Kidney epithelial cell (primary cell): ENCODE measurements at places on chromosomes 1 and 21.

- no peak for DNase-seq
These were observed 59.8 kb upstream of the GNG12 start for GRCh38 chr1:67893126-67893495.

DNA sequence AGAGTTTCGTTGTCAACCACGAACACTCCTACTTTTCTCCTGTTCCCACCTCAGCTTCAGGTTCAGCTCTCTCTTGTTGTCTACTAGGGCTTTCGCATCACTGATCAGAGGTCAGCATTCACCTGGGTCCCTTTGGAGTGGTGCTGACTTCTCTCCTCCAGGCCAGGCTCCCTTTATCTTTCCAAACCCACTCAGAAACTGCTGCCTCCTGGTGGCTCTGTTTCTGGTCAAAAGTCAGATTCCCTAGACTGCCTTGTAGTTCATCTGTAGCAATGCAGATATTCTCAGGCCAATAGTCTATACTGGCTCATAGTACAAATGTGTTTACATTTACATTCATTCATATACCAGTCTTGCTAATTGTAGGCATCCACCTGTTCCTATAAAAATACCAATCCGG lies 6.4 kb upstream of the ERI3 start:
- no peak for DNase-seq

DNA sequence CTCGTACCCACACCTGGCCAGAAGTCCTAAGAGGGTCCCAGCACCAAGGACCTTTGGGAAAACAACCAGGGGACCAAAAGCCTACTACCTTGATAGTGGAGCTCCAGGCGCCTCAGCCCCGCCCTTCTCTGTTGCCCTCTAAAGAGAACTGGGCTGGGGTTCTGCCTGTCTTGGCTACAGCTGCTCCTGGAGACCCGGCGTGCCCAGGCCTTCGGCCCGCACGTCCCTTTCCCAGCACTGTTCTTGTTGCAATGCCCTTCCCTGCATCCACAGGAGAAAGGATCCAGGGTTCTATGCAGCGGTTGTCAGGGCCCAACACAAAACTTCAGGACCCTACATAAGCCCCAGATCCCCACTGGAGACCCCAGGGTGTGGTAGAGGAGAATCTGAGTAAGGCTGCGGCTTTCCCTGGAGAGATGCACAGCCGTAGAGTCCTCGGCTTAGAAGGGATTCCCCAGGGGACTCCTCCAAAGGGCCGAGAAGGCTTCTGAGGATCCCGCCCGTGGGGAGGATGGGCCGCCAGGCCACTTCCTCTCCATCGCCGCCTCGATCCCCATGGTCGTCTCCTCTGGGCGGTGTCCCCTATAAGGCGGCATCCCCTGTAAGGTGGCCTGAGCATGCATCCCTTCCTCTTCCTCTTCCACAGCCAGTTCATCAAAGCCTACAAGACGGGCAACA lies 12.0 kb downstream of the SLC66A1 start:
- DNase-seq: no peak

DNA sequence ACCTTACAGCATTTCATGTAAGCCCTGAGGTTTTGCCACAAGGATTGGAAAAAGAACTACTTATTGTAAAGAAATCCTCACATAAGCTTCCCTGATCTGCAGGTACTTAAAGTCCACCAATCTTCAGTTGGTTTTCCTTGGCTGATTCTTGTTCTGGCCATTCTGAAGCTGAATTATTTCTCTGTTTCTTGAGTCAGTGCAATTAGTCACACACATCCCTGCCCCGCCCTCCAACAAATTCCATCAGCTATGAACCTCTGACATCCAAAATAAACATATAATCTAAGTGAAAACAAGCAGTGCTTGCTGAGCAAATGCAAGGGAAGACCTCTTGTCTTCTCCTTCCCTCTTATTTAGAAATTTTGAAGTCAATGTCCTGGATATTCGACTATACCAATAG lies 8.2 kb upstream of the FNDC7 start:
- no peak for DNase-seq

DNA sequence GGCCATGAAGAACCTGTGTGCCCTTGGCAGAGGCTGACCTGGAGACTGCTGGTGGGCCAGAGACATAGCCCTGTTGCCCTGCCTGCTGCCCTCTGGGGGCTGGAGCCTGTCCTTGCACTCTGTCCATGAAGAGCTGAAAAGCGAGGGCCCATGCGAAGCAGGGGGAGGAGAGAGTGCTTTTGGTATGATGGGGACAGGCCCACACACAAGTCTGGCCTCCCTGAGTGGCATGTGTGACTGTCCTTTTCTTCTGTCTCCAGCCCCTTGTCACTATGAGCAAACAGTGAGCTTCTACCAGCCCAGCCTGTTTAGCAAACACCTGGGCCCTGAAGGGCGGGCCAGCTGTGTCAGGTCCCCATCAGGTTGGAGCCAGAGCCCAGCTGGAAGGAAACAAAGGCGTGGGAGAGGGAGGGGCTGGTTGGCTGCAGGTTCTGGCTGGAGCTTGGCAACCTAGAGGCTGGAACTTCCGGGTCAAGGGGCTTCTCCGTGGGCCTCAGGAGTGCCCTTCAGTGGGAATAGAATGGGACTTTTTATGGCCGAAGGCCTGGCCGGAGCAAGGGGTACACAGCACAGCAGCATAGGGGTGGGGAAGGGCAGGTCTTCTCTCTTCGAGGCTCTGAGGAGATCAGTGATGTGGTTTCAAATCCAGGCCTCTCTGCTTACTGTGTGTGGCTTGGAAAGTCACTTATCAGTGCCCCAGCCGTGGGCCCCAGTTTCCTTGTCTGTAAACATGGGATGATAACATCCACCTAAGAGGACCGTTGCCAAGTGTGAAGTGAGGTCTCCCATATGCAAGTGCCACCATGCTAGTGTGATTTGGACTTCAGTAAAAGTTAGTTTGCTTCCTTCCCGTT lies 14.3 kb downstream of the QSOX1 start:
- DNase-seq: no peak

DNA sequence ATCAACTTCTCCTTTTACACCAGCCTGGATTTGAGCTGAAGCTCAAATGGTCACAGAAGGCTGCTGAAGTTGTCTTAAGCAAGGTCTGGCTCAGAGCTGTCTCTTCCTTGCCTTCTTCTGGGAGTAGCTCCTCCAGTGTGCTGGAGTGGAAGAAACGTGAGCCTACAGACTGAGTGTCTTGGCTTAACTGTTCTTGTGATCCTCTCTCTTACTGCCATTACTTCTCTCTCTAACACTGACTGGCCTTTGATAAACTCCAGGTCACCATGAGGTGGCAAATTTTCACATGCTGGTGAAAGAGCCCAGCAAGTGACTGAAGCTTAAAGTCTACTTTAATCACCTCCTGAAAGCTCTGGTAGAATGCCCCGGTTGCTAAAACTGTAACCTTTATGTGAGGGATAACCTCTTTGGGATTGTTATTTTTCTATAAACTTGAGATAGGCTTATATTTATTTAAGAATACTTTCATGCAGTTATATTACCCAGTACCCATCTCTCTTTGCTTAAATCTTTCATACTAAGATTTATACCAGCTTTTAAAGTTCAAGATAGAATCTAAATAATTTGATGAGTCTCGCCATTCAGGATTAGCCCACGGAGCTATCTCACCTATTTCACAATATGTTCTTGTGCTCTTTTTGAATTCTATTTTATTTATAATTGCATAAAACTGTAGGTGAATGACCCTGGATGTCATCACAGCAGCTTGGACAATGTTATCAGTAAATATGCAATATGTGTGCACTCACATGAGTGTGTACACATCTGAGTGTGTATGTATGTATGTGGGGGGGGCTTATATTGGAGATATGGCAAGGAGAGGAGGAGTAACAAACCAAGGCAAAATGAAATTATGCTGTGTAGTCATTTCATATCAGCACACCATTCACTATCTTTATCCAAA lies 924.0 kb downstream of the LTN1 start:
- no peak for DNase-seq

GRCh38 chr1:6207075-6207885 lies 1.4 kb downstream of the RNF207 start:
- DNase-seq: no peak
